NCI-H1048 (cell line): ENCODE measurements at places on chromosomes 3 and 15.

GRCh38 chr3:177694951-177695350 is 497.7 kb upstream of the TBL1XR1 start:
- no peak for DNase-seq

- DNase-seq: no peak
These were observed 10.1 kb upstream of the CAMK1 start for GRCh38 chr3:9779721-9780457.

DNA sequence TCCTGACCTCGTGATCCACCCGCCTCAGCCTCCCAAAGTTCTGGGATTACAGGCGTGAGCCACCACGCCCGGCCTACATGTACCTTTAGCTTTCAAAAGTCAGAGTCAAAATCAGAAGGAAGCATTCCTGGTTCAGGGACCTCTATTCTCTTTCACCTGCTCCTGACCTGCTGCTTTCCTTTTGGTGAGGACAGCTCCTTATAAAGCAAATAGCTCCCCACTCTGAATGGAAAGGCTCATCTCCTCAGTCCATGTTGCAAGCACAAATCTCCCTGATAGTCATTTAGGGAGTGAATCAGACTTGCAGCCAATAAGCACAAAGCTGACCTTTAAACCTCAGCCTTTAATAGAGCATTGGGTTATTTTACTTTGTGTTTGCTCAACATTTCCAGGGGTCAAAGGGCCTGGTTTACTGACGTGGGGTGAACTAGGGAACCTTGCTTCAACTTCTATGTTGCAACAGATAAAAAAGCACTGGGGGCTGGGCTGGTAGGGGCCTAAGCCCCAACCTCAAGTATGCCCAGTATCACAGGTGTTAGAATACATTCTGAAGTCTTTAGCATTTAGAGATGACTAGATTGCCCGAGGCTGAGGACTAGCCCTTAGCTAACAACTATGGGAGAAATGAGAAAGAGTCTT is 43.1 kb downstream of the THRB start:
- no peak for DNase-seq

- DNase-seq: no peak
These were observed 24.0 kb downstream of the GOLIM4 start for GRCh38 chr3:168071591-168072322.

- DNase-seq: no peak
These were observed 1.2 kb downstream of the CLN6 start for GRCh38 chr15:68228143-68228970.

DNA sequence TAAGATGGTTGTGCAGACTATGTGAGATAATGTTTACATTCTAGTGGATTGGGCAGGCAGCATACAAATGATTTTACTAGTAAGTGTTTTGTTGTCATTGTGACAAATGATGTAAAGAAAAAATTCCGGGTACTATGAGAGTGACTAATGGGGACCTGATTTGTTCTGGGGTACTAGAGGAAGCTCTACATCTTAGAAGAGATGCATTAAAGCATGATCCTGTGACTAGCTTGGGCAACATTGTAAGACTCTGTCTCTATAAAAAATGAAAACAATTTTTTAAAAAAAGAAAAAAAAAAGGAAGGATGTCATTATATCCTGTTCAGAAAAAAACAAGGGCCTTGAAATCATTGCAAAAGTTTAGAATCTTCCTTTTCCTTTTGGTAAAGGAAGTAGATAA is 58.1 kb upstream of the MYRIP start:
- no peak for DNase-seq

- no peak for DNase-seq
These were observed 770.7 kb upstream of the ALCAM start for GRCh38 chr3:104596054-104596453.

DNA sequence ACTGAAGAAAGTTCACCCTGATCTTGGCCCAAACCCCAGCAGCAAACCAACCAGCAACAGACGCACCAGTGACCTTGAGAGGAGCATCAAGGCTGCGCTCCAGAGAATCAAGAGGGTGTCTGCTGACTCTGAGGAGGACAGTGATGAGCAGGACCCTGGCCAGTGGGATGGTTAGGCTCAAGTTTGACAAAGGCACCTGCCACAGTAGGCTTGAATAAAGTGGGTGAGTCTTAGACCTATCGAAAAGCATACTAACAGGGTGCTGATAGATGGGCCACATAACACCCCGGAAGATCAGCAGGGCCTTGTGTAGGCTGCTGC is 23.9 kb downstream of the WHAMM start:
- DNase-seq: no peak

- DNase-seq: no peak
These were observed 27.0 kb upstream of the APH1B start for GRCh38 chr15:63250312-63250965.

- no peak for DNase-seq
These were observed 5.9 kb downstream of the FAM131A start for GRCh38 chr3:184343200-184343876.

DNA sequence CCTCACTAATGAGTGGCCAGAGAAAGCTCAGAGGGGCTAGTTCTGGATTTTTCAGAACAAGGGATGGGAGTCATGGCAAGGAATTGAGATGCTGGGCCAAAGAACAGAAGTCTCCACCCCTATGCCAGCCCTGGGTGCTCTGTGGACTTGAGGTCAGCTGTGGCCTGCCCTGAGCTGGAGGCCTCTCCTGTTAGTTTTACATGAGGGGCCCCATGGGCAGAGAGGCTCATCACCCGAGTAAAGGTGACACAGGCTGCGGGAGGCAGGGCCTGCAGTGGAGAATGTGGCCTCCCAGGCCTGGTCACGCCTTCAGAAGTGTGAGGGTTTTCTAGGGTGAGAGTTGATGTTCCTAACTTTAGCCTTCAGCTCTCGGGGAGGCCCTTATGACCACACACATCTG is 44.9 kb downstream of the ABHD5 start:
- no peak for DNase-seq

- DNase-seq: no peak
These were observed 71.6 kb downstream of the ABTB1 start for GRCh38 chr3:127744253-127744815.

- DNase-seq: no peak
These were observed 4.6 kb downstream of the SENP5 start for GRCh38 chr3:196872316-196872715.

DNA sequence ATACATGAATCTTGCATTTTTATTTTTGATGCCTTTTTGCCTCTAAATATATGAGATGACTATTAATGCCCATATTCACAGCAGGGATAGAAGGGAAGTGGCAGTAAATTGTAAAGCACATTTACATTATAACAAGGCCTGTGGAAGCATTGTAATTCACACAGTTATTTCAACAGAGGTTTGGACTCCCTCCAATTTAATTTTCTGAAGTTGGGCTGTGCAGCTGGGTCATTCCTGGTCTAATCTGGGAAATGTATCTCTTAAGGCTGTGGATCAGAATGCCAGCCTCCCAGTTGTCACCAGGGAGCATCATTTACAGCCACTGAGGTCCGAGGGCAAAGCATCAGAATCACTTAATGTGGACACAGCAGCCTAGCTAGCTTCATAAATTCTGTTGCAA is 434.5 kb downstream of the MFSD1 start:
- no peak for DNase-seq

DNA sequence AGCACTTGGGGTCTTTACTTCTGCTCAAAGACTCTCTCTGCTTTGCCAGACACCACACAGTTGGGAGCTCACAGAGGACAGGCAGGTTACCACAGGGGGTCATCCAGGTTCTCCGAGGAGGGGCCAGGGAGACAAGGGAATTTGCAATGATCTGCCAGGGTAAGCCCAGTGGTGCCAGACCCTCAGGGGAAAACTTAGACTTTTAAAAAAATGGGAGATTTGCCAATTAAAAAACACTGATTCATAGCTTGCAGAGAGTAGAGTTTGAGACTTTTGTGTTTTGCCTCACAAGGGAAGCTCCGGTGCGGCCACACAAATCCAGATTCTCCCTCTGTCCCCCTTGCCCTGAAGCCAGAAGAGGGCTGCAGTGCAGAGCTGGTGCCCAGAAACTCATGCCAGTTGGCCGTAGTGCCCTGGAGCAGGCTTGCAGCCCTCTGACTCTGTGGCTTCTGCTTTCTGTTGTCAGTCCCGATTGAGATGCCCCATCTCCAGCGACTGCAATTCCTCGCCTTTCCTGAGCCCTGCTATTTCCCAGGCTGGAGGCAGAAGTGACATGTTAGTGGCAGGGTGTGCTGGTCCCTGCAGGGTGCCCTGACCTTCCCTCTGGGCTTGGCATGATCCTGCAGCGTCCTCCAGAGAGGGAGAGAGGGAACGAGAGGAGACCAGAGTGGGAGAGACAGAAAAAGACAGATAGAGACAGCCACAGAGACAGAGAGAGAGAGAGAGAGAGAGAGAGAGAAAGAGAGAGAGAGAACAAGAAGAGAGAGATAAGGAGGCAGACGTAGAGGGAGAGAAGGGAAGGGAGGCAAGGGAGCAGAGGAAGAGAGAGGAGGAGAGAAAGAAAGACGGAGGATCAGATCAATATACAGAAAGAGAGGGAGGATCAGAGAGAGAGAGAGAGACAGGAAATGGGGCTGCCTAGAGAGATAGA is 46.0 kb downstream of the RHCG start:
- DNase-seq: no peak

DNA sequence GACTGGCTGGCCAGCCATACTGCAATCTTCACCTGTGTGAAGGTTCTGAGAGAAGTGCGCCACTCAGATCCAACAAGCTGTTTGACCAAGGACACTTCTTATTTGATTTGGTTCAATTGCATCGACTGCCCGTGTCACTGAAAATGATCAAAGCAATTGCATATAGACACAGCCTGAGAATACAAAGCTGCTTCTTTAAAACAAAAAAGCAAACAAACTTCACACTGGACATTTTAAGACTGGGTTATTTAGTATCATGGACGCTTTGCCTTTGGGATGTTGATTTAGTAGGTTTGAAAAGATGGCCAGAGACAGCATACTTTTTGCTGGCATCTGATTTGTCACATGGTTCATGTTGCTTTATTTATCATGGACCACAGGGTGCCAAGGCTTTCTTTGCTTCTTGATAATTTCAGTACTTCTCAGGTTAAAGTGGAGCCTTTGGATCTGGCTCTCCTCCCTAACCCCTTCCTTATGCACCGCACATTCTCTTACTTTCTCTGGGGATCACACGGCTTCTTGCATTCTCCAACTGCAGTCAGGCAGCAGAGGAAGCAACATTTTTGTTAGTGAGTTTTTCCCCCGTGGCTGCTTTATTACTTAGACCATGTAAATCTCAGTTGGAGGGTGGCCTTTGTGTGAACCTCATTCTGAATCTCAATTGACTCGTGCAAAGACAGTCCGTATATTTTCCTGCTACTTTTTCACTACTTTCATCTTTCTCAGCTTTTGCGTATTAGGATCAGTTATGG is 151.0 kb downstream of the CD47 start:
- no peak for DNase-seq

DNA sequence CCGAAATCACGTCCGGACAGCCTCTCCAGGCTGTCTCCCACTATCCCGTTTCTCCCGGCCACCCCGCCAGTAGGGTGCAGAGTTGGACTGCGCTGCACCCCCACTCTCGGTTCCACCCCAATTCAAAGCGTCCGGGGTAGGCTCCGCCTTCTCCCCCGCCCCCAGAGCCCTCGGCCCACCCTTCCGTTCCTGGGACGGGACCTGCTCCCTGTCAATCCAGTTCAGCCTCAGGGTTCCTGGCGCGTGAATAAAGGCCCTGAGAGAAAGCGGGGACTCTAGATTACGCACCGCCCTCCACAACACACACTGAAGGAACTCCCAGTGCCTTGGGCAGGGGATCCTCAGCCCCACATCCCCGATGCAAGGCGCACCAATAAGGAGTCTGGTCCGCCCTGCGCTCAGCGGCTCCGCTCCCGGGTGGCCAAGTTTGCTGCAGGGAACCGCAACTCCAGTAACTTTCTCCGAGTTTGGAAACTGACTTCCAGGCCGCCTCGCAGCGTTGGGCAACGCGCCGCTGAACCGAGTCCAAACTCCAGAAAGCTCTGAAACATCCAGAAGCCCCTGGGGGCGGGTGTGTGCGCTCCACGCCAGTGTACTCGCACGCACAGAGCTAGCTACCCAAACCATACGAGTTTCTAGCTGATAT is 1.9 kb downstream of the ADAMTS9 start:
- peak; percentile 30 for DNase-seq

DNA sequence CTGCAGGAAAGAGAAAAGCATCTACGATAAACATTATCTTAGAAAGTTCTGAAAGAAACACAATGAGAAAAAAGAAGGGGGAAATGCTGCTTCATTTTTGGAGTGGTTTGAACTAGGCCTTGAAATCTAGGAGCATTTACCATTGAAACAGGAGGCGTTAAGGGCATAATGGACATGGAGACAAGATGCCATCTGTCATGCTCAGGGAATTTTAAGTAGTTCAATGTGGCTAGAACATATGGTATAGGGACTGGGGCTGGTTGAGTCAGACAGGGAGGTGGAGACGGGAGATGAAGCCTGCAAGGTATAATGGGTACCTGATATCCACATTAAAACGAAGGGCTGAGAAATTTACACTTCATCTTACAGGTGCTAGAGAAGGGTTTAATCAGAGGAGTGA is 10.4 kb upstream of the PLAAT1 start:
- DNase-seq: no peak

GRCh38 chr3:169662843-169663160 is 710 bp downstream of the MECOM start:
- no peak for DNase-seq

- DNase-seq: no peak
These were observed 34.2 kb upstream of the GALNT15 start for GRCh38 chr3:16140116-16140893.

DNA sequence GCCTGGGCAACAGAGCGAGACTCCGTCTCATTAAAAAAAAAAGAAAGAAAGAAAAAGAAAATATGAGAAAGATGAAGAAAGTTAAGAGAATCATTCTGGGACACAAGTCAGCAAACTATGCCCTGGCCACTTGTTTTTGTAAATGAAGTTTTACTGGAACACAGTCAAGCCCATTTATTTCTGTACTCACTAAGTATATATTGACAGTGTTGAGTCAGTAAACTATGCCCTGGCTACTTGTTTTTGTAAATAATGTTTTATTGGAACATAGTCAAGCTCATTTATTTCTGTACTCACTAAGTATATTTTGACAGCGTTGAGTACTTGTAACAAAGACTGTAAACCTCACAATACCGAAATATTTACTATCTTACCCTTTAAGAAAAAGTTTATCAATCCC is 42.2 kb upstream of the SIN3A start:
- no peak for DNase-seq

DNA sequence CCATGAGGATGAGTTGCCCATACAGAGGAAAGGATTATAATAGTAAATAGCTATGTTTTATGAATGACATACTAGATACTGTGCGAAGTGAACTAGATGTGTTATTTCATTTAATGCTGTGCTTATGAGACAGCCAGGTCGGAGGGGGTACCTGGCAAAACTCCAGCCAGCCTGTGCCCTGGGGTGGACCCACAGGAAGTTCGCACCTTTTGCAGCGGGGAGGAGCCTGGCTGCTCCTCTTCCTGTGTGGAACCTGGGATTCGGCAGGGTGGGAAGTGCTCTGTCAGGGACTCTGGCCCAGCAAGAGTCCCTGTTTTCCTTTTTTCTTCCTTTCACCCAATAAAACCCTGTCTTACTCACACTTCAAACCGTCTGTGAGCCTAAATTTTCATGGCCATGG is 452.2 kb downstream of the IL5RA start:
- no peak for DNase-seq

DNA sequence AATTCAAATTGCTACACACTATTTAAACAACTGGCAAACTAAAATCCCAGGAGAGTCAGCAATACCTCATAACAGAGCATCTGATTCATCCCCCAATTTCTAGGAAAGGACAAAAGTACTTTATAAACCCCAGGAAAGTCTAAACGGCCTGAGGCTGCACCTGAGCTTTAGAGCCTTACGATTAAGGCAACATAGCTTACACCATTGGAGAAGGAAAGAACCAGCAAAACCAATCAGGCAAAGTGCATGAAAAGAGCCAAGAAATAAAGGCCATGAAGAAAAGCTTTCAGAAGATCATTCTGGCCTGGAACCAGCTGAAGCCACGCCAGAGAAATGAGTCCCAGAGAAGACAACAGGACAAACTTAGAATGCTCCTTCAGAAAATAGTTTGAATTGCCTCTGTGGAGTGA is 48.1 kb downstream of the PTPN9 start:
- DNase-seq: no peak
